ENCODE measurements at places on chromosomes 6 and 20.
A peak's percentile ranks its signal among the peaks of the same experiment; 100 is the strongest.

DNA sequence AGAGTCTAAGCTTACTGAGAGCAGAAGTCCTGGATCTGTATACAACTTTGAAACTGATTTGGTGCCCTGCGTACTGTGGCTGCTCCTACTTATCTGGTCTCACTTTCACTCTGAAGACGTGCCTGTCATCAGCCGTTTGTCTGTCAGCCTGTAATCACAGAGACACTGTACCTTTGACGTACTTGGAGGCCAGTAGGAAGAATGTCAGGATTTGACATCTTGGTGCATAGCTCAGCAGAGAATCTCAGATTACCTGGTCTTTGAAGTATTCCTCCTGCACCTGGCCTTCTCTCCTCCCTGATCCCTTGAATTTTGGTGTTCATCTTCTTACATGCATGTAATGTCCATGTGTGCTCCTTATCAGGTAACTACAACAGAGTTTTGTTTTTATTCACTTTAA lies 37.7 kb downstream of the DSE start:
- no peak for DNase-seq

DNA sequence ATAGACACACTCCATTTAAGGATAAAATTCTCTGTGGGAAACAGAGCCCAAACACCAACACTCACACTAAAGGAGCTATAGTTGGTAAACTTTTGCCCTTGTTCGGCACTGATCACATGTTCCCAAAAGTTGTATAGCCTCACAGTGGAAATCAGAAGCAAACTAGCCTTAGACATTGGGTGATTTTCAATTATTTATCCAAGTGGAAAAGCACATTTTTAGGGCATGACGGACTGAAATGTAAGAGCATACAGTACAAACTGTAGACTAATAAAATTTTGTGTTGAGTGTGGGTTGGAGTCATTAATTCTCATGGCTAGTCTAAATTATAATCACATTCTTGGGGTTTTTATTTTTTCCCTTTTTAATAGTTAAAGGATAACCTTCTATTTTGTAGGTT lies 202.4 kb downstream of the MOXD1 start:
- no peak for DNase-seq

GRCh38 chr6:111150577-111150976 lies 63.3 kb downstream of the SLC16A10 start:
- DNase-seq: no peak

DNA sequence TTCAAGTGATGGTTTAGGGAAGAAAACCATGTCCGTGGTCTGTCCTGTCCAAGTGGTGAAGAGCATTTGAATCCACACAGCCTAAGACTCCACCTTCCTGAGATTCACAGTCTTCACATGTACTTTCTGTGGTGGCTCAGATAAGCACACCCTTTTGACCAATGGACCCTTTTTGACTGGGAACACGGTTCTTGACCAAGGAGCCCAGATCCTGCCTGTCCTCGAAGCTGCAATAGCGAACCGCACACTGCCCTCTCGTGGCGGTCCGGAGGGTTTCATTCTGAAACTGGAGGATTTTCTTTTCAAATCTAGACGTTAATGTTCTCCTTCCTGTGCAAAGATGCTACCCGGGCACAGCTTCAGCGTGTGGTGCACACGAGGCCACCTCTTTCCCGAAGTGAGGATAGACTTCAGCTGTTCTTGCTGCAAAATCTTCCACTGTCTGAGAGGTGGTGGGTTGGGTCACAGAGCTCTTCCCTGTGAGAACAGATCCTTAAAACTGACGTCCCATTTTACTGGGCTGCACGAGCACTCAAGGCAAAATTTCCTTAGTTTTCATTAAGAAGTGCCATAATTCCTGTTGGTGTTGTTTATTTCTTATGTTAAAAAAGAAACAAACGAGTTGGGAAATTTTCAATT lies 90.5 kb downstream of the SYNJ2 start:
- DNase-seq: peak; percentile 56

GRCh38 chr6:37636116-37636515 lies 61.6 kb downstream of the MDGA1 start:
- no peak for DNase-seq

- DNase-seq: no peak
These were observed 280.6 kb downstream of the KHDC1L start for GRCh38 chr6:72944660-72945059.

DNA sequence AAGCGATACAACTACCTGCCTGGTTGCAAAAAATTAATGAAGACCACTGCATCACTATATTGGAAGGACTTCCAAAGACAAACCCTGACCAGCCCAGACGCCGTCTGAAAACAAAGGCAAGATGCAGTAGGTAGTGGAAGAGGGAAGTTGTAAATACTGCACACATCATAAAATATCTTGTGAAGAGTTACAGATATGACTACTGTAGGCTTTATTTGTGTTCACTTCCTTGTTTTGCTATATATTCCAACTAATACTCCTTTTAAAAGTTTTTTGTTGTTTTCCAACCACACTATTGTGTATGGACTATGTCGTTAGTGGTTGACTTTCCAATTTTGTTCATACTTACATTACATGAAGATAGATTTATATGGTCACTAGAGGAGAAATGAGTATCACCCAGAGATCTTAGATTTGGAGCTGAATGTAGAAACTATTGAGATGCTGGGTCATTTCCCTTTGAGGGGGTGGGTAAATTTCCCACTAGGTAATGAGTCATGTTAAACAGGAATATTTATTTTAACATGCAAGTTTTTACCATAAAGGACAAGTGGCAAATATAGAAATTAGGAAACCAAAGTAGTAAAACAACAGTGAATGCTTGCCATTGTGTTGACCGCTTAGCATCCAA lies 16.6 kb upstream of the TXLNB start:
- DNase-seq: no peak

DNA sequence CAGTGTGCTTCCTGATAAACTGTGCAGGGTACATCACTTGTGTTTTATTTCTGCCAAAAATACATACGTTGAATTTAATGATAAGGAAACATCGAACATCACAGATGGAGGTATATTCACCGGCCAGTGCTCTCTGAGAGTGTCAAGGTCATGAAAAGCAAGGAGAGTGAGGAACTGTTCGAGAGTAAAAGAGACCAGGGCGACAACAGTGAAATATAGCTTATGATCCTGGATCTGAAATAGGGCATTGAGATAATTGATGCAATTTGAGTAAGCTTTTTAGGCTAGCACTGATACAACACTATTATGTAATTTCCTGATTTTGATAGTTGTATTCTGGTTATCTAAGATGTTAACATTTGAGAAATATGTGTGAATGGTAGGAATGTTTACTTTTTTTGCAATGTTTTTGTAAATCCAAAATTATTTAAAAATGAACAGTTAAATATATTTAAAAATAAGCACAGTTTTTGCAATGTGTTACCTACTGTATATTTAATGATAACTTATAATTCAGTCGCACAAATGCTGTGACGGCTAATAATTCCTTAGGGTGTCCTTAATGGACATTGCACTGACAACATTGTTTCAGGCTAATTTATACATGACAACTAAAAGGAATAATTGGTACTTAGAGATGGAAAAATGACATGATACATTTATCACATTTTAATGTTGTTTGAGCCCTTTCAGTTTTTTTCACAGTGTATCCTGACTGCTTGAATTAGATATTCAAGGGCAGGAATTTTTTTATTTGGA lies 9.9 kb downstream of the RAB32 start:
- DNase-seq: no peak

- peak; percentile 84 for DNase-seq
These were observed 155.3 kb downstream of the DHX35 start for GRCh38 chr20:39117491-39117890.

- no peak for DNase-seq
These were observed 16.9 kb downstream of the KCNK15 start for GRCh38 chr20:44762466-44763140.

DNA sequence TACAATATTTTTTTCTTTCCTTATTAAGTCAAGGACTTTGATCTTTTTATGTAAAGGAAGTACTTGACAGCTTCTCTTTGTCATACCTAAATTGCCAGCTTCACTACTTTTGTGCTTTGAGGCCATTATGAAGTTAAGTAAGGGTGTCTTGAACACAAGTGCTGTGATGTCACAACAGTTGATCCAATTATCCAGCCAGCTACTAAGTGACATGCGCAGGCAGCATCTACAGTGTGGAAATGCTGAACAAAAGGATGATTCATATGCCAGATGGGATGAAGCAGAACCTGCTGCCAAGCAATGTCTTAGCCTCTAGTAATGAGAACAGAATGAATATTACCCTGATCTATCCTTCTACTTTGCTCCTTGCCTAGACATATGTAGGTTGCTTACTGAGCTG lies 68.3 kb upstream of the TMEM244 start:
- DNase-seq: no peak

DNA sequence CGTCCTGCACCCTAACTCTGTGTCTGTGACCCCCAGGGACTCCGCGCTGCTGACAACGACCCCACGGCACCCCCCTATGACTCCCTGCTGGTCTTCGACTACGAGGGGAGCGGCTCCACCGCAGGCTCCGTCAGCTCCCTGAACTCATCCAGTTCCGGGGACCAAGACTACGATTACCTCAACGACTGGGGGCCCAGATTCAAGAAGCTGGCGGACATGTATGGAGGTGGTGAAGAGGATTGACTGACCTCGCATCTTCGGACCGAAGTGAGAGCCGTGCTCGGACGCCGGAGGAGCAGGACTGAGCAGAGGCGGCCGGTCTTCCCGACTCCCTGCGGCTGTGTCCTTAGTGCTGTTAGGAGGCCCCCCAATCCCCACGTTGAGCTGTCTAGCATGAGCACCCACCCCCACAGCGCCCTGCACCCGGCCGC lies 129.0 kb downstream of the TAF4 start:
- DNase-seq: no peak

GRCh38 chr20:4493386-4493785 lies 228.3 kb upstream of the PRND start:
- peak; percentile 40 for DNase-seq

- peak; percentile 39 for DNase-seq
These were observed 46.7 kb upstream of the CLIC5 start for GRCh38 chr6:46062312-46062711.

- no peak for DNase-seq
These were observed 158.4 kb downstream of the UST start for GRCh38 chr6:148904896-148905870.

- no peak for DNase-seq
These were observed 21.7 kb upstream of the RANBP9 start for GRCh38 chr6:13733178-13733887.

- no peak for DNase-seq
These were observed 20.5 kb upstream of the CDKN1A start for GRCh38 chr6:36657942-36658544.

DNA sequence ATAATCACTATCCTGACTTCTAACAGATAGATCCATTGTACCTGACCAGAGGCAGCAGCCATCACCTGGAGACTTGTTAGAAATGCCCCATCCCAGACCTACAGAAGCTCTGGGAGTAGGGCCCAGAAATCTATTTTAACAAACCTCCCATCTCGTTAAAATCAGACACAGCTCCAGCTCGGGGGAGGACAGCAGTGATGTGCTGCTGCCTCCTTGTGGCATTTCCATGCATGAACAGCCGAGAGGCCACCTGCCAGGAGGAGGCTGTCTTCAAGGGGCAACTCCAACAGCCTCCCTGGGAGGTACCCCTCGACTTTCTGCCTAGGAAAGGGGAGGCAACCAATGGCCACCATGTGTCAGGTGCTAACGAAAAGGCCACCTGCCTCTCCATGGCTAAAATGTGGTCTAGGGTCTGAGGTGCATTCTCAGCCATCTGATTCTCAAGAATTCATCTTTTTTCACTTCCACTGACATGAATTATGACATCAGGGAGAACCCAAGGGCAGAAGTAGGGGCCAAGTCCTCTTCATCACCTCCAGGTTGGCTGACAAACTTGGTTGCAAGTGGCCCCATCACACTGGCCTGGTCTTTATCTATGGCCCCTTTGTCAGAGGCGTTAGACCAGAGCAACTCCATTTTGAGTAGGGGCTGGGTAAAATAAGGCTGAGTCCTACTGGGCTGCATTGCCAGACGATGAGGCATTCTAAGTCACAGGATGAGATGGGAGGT lies 12.2 kb upstream of the KCNK15 start:
- peak; percentile 55 for DNase-seq

- DNase-seq: no peak
These were observed 34.1 kb downstream of the MEI4 start for GRCh38 chr6:77686931-77687330.

GRCh38 chr6:11368760-11369159 lies 136.3 kb upstream of the NEDD9 start:
- no peak for DNase-seq

GRCh38 chr6:152698692-152699091 lies 995 bp downstream of the MYCT1 start:
- no peak for DNase-seq

- no peak for DNase-seq
These were observed 377.6 kb upstream of the ZFP64 start for GRCh38 chr20:52569201-52569600.

- no peak for DNase-seq
These were observed 23.1 kb downstream of the LBP start for GRCh38 chr20:38369389-38369788.

DNA sequence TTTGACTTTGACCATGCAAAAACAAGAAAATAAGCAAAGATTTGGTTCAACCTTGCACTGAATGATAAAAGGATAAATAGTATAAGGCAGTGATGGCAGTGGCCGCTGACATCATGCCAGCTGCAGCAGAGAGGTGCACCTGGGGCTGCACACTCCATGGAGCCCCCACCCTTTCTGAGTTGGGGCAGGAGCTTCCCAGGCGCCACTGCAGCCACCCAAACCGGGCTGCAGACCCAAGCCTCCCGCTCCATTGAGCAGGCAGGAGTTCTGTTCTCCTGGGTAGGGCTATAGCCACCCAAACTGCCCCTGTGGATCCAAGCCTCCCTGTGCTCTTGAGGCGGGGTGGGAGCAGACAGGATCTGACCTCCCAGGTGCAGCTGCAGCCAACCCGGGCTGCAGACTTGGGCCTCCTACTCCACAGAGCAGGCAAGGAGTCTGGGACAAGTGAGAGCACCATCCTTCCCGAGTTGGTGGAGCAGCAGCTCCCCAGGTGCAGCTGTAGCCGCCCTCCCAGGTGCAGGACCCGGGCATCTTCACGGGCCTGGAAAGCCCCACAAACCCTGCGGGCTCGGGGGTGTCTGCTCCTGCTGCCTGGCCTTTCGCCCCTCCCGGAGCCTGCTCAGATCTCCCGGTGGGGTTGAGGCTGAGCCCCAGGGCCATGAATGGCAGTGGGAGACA lies 537.9 kb downstream of the TENT5A start:
- DNase-seq: no peak

DNA sequence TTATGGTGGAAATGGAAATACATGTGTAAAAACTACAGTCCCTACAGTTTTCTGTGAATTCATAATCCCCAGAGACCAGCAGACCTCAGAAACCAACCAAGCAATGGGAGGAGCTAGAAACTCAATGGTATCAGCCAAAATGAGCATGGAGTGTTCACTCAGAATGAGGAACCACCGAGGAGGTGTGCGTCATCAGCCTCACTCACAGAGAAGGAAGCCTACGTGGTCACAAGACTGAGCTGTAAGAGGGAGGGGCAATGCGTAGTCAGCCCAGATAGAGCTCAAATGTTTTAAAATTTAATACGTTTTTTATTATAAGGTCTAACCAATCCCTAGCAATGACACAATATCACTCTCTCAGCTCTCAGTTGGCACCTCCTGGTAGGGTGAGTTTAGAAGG lies 17.4 kb downstream of the MYLK4 start:
- DNase-seq: no peak

Data from LoVo (cell line).